Astrocyte of the hippocampus (primary cell): ENCODE measurements at places on chromosomes 2 and 18.

DNA sequence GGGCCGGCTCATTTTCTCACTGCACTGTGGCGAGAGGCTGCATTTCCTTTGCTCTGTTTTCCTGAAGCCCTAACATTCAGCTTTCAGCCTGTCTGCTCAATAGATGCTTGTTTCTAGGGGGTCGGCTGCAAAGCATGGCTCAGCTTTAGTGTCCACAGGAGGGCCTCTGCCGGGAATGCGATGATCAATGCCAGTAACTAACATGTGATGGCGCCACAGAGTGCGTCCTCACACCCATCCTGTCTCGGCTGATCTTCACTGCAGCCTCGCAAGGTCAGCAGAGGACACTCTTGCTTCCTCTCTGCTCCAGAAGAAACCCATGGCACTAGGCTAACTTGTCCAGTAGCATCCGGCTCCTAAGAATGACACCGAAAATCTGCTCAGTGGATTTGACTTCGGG is 156.4 kb upstream of the PXDN start:
- no peak for DNase-seq

DNA sequence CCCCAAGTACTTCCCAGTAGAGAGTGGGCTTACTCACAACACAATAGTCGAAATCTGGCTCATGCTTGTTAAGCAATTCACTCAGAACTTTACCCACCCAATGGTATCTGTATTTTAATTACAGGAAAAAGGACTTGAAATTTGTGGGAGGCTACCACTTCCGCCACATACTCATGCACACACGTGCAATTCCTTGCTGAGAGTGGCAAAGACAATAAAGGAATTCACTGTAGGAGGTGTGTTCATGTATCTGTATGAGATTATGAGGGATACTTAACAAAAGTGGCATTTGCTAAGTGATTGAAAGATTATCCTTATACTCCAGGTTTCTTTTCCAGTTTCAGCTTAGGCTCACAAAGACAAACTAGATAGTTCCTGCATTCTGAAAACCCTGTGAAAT is 14.9 kb upstream of the LYPD6 start:
- no peak for DNase-seq

DNA sequence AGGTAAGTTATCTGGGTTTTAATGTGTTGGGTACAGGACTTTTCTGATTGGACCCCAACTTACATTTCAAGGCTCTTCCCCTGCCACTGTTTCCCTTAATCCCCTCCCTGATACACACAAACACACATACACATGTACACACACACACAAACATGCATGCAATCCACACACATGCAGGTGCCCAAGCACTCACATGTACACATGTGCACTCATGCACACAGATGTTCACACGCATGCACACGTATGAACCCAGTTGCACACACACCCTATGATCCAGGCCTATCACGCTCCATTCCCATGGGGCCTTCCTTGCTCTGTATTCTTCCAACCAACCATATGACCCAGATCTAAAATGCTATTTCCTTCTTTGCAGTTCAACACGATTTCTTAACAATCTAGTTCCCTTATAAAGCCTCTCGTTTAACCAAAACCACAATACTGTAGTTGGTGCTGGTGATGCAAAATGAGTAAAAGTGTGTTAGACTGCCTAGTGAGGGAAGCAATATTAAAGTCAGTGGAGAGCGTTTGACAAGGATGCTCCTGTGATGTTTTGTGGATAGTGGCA is 11.1 kb downstream of the SERPINB8 start:
- no peak for DNase-seq

DNA sequence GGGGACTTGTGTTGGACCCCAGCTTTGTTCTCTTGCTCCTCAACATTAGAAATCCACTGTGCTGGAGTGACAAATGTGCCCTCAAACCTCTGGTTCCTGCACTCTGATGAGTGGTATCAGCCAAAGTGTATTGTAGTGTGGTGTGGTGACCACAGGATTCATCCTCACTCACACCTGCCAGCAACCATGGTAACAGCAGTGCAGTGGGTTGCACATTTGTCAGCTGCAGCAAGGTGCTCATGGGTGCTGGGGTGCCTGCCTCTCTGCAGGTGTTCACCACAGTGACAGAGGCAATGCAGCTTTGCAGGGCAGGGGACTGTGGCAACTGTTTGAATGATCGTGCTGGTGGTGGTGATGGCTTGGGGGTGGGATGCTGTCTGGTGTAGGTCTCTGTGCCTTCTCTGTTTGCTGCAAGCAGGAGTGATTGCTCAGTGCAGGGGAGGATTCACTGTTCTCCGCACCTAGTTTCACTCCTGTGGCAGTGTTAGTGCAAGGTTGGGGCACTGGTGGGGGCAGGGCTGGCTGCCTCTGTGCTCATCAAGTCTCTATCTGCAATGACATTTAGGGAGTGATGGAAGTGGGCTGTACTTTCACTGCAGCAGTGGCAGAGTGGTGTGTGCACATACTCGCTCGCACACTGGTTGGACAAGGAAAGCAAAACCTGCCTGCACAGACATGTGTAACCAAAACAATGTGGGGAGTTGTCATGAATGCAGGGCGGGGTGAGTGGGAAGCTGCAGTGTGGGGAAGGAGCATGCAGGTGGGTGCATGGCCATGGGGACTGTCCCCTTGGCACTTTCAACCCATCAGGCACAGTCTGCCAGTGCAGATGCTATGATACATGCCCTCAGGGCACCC is 301.1 kb downstream of the PIK3C3 start:
- DNase-seq, result no peak

DNA sequence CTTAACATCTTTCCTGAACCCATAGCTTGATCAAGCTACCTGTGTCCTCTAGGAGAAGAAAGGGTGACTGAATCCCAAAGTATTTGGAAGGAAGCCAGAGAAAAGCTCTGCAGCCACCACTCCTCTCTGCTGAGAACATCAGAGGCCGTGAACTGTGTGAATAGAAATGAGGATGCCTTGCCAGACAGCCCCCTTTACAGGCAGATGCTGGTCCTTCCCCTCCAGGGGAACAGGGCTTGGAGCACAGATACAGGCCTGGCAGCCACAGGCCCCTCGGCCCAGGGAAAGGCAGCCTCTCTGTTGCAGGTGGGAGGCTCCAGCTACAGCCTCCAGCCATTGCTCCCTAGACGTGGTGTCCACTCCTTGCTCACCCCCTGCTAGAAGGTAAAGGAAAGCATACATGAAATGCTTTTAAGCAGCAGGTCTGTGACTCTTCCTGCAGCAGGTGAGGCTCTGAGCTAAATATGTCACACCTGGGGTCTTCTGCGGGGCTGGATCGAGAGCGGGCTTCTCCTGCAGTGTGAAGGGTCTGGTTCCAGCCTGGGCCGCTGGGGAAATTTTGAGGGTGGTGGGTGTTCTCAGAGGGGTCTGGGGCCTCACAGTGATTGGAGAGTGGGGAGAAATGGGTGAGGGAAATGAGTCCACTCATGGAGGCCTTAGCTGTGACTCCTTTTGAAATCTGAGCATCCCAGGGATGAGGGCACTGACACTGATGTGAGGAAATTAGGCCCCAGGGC is 234.0 kb downstream of the KLHL29 start:
- peak; percentile 56 for DNase-seq

DNA sequence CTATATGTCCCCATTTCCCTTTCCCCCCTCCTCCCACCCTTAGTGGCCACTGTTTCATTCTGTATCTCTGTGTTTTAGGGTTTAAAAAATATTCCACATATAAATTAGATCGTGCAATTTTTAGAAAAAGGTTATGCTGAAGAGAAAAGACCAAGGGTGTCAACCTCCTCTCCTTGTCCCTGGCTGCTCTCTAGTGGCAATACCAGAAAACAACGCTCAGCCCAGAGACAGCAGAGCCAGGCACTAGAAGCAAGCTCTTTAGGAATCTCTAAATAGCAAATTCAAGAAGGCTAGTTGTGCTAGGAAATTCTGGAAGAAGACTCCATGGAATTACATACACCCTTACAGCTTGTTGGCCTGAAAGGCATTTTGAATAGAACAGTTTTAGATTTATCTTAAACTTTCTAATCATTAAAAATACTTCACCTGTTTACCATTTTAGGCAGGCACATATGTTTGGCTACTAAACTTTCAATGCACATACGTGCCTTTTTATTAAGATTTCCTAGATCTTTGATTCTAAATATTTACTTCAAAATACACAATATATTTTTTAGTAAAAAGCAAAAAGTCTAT is 35.1 kb upstream of the RASGRP3 start:
- DNase-seq, result peak; percentile 83

DNA sequence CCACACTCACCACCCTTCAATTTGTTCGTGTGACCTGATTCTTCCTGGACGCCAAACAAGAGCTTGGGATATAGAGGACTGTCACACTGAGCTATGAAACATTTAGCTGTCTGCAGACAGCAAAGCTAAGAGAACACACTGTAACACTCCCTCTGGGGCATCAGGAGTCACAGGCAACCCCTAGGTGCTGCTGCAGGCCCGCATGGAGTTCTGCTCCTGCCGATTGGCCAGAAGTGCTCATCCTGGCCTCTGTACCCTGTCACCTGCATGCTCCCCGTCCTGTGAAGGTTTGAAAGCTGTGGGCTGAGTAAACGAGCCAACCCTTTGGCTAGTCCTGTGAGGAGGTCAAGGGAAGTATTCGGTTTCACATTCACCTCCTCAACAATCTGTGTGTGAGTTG is 73.7 kb downstream of the PDK1 start:
- no peak for DNase-seq

DNA sequence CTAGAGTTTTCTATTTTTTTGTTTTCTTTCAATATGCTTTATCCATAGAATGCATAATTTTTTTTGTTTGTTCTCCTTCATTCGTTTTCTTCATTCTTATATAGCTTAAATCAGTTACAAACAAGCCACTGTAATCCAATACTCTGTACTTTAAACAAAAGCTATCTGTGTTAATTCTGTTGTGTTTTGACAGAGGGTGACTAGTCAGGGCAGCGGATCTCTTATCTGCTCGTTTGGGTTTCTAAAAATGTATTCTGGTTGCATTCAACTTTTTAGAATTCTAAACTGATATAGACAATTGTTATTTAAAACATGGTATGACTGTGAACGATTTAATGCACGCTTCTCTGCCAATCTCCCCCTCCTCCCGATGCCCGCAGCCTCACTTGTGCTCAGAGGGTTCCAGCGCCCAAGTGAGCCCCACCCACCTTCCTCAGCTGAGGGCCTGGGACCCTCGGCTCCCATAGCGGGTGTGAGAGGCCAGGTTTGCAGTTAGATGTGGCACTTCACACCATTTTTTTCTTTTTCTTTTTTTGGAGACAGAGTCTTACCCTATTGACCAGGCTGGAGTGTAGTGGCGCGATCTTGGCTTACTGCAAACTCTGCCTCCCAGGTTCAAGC is 44.1 kb downstream of the NCK2 start:
- no peak for DNase-seq

DNA sequence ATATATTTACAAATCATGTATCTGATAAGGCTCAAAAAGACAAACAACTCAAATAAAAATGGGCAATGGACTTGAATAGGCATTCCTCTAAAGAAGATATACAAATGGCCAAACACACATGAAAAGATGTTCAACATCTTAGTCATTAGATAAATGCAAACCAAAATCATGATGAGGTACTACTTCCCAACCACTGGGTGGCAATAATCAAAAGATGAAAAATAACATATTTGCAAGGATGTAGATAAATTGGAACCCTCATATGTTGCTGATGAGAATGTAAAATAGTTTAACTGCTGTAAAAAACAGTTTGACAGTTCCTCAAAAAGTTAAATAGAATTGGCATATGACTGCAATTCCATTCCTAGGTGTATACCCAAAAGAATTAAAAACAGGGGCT is 132.3 kb downstream of the TTC32 start:
- DNase-seq, result no peak

DNA sequence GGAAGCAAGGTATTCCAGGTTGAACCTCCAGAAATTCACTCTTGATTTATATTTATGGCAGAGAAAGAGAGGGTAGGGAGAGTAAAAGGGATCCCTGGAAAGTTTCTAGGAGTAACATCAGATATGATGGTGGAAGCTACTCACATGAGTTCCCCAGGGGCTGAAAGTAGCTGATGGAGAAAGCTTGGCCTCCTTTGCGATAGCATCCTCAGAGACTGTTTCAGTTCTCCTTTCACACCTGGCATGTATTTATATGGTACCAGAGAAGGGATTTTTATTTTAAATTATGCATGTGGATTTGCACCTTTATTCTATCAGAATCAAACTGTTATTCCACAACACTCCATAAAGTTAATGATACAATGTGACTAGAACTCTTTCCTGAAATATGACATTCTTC is 126.3 kb upstream of the OSR1 start:
- no peak for DNase-seq

DNA sequence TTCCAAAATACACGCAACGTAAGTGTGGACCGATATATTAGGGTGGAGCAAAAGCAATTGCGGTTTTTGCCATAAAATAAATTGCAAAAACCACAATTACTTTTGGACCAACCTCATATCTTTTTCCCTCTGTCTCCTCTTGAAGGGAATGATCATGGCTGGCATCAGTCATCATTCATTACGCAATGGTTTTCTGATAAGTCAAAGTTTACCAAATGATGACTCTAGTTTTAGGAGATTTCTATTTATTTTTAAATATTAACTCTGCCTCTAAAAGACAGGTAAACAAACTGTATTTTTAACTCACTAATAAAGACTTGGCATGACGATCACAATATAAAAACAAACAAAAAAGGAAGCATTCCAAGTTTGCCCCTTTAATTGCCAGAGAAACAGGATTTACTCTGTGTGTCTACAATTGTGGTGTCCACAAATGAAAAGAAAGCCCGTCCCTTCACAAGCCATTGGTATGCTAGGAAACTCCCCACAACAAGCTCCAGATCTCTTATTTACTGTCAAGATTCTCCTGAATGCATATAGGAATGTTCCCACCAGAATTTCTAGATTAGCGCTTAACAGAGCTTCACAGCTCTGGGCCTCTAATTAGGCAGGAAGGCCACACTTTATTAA is 61.3 kb downstream of the IRS1 start:
- DNase-seq, result peak; percentile 54

GRCh38 chr2:12767541-12767940 is 50.8 kb downstream of the TRIB2 start:
- no peak for DNase-seq

DNA sequence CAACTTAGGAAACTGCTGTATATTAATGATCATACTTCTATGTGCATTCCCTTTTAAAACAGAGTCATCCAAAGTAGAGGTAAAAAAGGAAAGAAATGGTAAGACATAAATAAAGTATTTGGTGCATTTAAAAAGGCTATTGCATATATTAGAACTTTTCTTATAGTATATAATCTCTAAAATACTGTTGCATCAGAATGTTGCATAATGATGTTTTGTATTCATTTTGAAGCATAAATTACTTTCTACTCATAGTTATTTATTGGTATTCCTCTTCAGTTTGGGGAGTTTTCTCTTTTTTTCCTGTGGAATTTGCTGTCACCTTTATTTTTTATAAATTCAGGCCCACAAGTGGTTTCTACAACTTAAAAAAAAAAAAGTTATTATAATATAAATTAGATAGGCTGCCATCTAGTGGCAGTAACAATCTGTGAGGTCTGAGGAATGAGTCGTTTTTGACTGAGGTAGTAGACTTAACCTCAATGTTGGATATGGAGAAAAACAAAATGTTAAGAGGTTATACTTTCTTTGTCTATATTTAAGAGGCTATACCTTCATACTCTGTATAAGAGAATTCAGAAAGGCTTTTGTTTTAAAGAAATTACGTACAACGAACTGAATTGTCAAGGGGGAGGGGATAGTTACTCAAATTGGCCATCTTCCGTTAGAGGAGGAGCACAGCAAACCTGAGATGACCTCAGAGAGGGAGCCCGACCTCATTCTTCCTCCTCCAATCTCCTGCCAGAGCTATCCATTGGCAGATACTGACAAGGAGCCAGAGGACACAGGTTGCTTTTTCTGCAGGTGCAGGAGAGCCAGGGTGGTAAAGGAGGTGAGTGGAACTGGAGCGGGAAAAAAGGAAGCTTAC is 23.8 kb downstream of the ANKAR start:
- peak; percentile 56 for DNase-seq

GRCh38 chr18:79510046-79510685 is 114.4 kb downstream of the NFATC1 start:
- no peak for DNase-seq
